Panc1 (cell line): ENCODE measurements at places on chromosomes 4 and X.
A peak's percentile ranks its signal among the peaks of the same experiment; 100 is the strongest.

DNA sequence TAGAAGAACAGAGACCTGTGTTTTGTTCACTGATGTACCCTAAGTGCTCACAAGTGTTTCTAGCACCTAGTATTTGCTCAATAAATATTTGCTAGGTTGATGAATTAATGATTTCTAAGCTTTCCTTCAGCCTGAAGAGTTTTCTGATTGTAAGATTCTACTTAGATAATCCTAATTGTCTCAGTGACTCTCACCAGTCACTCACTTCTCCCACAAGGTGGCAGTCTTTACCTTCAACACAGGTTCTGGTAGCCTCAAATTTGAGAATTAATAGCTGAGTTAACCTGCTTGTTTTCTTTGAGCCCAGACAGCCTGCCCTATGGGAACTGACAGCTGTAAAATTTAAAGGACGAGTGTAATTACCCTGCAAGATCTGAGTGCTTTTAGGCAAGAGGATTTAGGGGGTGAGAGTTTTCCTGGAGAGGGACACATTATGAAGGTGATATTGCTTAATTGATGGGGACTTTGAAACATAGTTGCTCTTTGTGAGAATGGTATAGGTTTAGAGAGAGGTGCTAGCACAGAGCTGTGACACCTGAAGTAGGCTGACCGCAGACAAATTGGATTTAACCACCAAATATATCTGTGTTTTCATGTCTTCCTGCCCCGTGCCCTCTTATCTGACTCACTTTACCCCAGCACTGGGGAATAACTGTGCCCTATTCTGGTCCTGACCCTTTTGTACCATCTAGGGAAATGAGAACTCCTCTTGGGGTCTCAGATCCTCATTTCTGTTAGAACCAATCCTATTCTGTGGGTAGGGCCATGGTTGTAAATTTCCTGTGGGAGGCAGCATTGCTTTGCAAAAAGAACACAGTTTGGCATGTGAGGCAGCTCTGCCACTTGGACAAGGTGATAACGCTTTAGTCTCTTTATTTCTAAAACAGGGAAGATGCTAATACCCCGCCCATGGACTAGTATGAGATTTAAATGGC is 27.7 kb downstream of the CD38 start:
- DNase-seq, result peak; percentile 22

DNA sequence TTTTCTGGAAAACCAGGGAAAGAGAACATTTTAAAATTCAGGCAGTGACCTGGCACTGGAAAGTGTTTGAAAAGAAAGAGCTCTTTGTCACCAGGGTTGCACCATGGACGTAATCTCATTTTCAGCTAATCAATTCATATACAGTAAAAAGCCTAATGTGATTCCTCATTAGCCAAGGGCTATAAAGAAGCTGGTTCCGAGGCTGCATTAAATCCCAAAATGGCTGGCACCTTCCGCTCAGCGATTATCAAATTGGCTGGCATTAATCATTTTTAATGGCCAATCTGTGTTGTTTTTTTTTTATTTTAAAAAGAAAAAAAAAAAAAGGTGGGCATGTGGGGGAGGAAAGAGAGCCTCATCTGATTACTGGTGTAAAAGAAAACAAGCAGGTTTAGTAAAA is 341.4 kb downstream of the RAB28 start:
- no peak for DNase-seq

DNA sequence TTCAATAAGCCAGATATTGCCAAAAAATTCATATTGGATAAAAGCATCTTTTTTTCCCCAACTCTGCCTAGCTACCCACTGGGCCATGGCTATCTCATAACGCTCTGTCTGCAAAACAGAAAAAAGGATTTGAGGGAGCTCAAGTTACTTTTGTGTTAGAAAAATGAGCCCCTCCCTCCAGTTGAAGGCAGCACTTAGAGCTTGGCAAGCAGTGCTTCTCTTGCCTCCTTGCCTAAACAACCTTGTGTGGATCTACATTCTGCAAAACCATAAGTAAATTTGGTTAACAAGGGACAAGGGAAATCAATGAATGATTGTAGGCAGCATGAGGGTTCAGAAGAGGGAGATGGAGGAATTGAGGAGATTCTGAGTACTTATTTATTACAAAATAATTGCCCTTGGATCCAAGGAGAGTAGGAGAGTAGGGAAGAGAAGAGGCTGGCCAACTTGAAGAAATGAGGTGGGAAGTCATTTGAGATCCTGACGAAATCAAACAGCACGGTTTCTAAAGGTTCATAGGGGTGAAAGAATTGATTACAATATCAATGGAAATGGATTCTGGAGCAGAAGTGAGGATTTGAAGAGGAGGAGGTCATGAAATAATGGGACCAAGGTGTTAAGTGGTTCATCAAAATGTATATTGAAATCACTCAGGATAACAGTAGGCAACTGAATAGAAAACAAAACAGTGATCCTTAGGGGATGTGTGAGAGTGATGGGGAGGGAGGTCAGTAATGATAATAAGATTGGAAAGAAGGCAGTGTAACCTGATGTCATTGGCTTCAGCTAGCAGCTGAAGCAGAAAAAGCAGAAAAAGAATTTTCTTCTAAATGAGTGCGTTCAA is 434.8 kb upstream of the IGFBP7 start:
- DNase-seq, result no peak

DNA sequence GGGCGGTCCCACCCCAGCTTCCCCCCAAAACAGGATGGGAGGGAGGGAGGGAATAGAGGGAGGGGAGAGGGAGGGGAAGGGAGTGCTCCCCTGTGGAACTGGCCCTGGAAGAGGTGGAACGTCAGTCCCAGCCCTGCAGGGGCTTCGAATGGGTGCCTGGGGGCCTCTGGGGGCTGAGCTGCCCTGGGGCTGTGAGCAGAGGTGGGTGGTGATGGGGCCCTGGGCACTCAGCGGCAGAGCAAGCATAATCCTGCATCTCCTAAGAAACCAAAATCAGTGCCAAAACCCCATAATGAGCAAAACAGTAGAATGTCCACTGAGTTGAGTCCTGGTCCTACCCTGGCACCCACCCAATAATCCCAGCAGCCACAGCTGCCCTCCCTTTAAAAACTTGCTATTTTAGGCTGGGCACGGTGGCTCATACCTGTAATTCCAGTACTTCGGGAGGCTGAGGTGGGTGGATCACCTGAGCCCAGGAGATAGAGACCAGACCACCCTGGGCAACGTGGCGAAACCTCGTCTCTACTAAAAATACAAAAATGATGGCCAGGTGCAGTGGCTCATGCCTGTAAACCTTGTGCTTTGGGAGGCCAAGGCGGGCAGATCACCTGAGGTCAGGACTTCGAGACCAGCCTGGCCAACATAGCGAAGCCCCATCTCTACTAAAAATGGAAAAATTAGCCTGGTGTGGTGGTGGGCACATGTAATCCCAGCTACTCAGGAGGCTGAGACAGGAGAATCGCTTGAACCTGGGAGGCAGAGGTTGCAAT is 11.1 kb downstream of the DOK7 start:
- DNase-seq, result no peak

DNA sequence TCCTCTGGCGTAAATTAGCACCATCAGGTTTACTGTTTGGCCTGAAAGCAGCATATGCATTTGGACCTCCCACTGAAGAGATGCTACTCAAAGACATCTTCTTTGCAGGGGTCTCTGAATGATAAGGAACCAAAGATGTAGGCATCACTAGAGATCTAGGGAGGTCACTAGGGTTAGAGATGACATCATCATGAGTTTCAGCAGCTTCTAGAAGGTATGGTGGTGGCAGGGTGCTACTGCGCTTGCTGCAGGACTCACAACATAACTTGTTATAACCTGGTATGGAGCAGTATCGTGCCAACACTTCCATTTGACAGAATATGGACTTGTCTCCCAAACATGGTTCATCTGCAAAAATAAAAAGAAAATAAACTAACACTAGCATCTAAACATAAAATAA is 251.6 kb downstream of the NPFFR2 start:
- DNase-seq, result no peak

DNA sequence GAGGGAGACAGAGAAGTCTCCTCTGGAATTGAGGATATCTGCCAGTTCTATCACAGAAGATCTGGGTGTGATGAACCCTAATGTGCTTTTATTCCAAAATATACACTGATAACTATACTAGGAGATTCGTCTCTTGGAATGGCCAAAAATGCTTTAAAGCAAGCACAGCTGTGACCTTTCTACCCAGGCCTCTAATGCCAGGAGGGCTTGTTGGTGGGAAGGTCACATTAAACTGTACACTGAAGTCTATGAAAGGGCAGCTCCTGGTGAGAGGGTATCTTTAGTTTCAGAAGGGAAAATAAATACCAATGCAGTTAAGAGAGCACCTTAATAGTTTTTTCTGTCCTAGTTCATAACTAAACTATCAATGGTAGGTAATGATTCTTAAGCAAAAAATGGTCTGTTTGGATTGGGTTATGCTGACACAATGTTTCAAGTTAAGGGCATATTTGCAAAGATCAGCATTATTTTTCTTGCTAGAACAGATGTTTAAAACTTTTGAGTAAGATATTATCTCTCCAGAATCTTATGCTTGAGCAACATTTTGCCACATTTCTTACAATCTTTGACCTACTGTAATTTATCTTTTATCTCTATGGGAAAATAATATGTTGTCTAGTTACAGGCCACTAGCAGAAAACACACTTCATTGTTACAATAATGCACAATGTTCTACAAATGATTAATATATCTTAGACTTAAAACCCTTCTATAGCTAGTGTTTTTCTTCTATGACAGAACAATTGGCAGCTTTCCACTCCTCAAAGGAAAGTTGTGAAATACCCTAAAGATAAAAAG is 59.6 kb downstream of the SEC24D start:
- DNase-seq, result no peak
